Memory B cell (primary cell): ENCODE measurements at places on chromosomes 2 and 18.

DNA sequence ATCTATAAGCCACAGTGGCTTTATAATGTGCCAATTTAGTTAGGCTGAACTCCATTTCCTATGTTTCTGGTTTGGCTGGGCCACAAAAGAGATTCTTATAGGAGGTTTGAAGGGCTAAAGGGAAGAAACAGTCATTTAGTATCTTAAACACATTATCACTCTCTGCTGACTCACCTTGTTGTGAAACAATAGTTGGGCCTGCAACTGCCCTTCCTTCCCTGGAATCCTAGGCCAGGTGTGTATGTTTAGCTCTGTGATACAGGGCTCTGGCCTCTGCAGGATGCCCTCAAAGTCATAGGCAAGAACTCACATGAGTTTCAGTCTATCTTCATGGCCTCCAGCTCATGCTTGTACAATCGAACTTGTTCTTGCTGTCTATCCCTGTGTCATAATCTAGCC, 400.0 kb upstream of the CELF4 start:
- H3K27me3 ChIP-seq: no peaks in the 10 kb centered on the region
- no peaks in the 10 kb centered on the region for H3K36me3 ChIP-seq
- no peak for DNase-seq
- no peaks in the 10 kb centered on the region for H3K4me1 ChIP-seq
- H3K4me3 ChIP-seq: no peak overlapping the region

- peaks cover 24% of the 10 kb centered on the region for H3K4me1 ChIP-seq
- peak overlapping the region; percentile 98 for H3K27ac ChIP-seq
- H3K36me3 ChIP-seq: peaks cover 8% of the 10 kb centered on the region
- H3K27me3 ChIP-seq: no peaks in the 10 kb centered on the region
Measured at GRCh38 chr2:190882411-190882766, 1.8 kb downstream of the GLS start.

- no peak overlapping the region for H3K27ac ChIP-seq
- DNase-seq: no peak
- H3K27me3 ChIP-seq: no peaks in the 10 kb centered on the region
Measured at GRCh38 chr2:237996021-237996593, 29.3 kb downstream of the UBE2F start.

GRCh38 chr2:72147303-72147971, at the start of gene CYP26B1:
Gene CYP26B1 (minus strand): TSS chr2:72147862. CDS start chr2:72147834, 28 bp downstream.
- no peak for DNase-seq
- H3K27ac ChIP-seq: peak within 1 kb of the TSS; percentile 39
- peaks cover 35% of the 10 kb centered on the region for H3K27me3 ChIP-seq
- H3K36me3 ChIP-seq: peaks cover 7% of the 10 kb centered on the region
- peak within 1 kb of the TSS; percentile 85 for H3K4me3 ChIP-seq

GRCh38 chr2:175227393-175227792, 45.9 kb upstream of the ATP5MC3 start:
- no peak for DNase-seq
- H3K27ac ChIP-seq: no peak overlapping the region
- no peaks in the 10 kb centered on the region for H3K36me3 ChIP-seq
- peaks cover 8% of the 10 kb centered on the region for H3K27me3 ChIP-seq
- H3K4me3 ChIP-seq: no peak overlapping the region

- H3K4me3 ChIP-seq: no peak overlapping the region
- peaks cover 13% of the 10 kb centered on the region for H3K36me3 ChIP-seq
- H3K4me1 ChIP-seq: peaks cover under 1% of the 10 kb centered on the region
- no peaks in the 10 kb centered on the region for H3K27me3 ChIP-seq
- DNase-seq: no peak
Measured at GRCh38 chr2:62287899-62288880, 92.3 kb downstream of the B3GNT2 start.

DNA sequence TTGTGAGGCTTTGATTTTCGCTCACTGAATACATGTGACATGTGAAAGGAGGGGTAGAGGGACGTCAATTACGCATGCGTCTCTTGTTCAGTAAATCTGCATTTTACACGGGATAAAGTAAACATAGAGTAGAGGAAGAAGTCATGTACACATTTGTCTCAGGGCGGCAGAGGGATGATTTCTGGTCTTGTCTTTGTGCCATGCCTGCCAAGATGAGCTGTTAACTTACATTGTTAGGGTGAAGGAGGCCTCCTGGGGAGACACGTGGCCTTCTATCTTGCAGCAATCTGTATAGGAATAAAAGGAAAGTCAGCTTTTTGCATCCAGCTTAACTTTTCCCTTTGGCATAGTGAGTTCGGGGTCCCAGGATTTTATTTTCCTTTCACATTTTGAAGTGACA, 106.3 kb downstream of the LDLRAD4 start:
- no peaks in the 10 kb centered on the region for H3K36me3 ChIP-seq
- peaks cover 6% of the 10 kb centered on the region for H3K4me1 ChIP-seq
- H3K27ac ChIP-seq: no peak overlapping the region
- DNase-seq: no peak

DNA sequence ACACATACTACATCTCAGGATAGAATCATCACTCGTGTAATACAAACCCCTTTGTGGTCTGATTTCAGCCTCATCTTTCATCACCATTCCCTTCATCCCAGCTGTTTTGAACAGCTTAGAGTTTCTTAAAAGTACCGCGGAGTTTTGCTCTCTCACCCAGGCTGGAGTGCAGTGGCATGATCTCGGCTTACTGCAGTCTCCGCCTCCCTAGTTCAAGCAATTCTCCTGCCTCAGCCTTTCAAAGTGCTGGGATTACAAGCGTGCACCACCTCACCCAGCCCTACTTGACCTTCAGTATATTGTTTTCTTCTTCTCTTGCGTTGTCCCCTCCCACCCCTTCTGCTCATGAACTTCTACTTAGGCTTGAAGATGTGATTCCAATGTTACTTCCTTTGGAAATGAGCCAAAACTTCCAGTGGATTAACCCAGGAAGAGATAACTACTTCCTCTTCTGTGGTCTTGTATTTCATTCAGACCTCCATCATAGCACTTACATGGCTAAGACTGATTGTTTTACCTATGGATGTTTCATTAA, 15.8 kb downstream of the ERLEC1 start:
- H3K36me3 ChIP-seq: peaks cover 22% of the 10 kb centered on the region
- no peak overlapping the region for H3K27ac ChIP-seq
- H3K27me3 ChIP-seq: no peaks in the 10 kb centered on the region
- no peak for DNase-seq
- no peak overlapping the region for H3K4me3 ChIP-seq

- H3K36me3 ChIP-seq: no peaks in the 10 kb centered on the region
- no peaks in the 10 kb centered on the region for H3K27me3 ChIP-seq
- no peak for DNase-seq
- no peak overlapping the region for H3K27ac ChIP-seq
- H3K4me3 ChIP-seq: no peak overlapping the region
- H3K4me1 ChIP-seq: no peaks in the 10 kb centered on the region
Measured at GRCh38 chr2:195164930-195165329, 492.1 kb upstream of the SLC39A10 start.

- DNase-seq: no peak
- no peaks in the 10 kb centered on the region for H3K4me1 ChIP-seq
- no peaks in the 10 kb centered on the region for H3K27me3 ChIP-seq
- H3K27ac ChIP-seq: no peak overlapping the region
- H3K36me3 ChIP-seq: no peaks in the 10 kb centered on the region
Measured at GRCh38 chr2:187117483-187117882, 268.5 kb upstream of the ZSWIM2 start.

GRCh38 chr18:57029761-57030160, 117.1 kb upstream of the BOD1L2 start:
- no peaks in the 10 kb centered on the region for H3K27me3 ChIP-seq
- no peak for DNase-seq
- no peak overlapping the region for H3K27ac ChIP-seq
- no peak overlapping the region for H3K4me3 ChIP-seq

DNA sequence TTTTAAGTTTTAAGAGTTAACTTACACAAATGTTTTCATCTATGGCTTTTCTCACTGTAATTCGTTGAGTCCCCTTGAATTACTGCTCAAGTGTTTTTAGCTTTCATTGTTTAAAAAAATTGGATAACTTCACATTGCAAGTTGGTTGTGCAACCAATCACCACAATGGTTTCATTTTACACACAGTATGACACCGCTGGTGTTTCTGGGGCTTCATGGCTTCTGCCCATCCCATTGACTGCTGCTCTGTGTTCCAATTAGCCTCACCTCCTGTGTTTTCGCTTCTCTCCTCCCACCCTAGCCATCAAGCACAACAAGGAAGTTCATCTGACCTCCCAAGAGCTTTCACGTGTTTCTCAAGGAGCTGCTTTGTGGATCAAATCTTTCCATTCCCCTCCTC, 199.1 kb upstream of the CHAC2 start:
- no peaks in the 10 kb centered on the region for H3K27me3 ChIP-seq
- DNase-seq: no peak
- no peak overlapping the region for H3K4me3 ChIP-seq
- H3K27ac ChIP-seq: no peak overlapping the region

DNA sequence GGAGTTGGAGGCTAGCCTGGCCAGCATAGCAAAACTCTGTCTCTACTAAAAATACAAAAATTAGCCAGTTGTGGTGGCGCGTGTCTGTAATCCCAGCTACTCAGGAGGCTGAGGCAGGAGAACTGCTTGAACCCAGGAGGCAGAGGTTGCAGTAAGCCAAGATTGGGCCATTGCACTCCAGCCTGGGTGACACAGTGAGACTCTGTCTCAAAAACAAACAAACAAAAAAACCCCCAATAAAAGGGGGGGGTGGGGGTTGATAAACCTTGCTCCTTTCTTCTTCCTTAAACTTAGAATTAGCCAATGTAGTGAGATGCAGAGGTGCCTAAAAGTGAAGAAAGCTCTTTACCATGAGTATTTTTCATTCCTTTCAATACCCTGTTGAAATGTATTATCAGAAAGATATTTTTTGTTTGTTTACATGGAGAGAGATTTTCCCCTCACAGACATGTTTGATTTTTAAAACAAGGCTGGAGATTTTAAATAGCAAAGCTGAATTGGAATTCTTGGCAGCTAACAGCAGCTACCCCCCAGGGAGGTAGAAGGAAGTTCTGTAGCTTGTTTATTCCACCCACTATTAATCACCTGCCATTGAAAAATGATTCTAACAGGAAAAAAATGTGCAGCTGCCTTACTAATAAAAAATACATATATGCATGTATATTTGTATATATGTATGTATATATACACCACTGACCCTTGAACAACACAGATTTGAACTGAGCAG, 48.6 kb downstream of the GYPC start:
- no peak overlapping the region for H3K27ac ChIP-seq
- H3K36me3 ChIP-seq: no peaks in the 10 kb centered on the region
- peaks cover 5% of the 10 kb centered on the region for H3K4me1 ChIP-seq
- peaks cover 4% of the 10 kb centered on the region for H3K27me3 ChIP-seq

- no peaks in the 10 kb centered on the region for H3K36me3 ChIP-seq
- H3K27me3 ChIP-seq: peaks cover 11% of the 10 kb centered on the region
- no peak overlapping the region for H3K27ac ChIP-seq
- H3K4me3 ChIP-seq: no peak overlapping the region
- no peak for DNase-seq
Measured at GRCh38 chr2:176959614-176960013, 253.0 kb upstream of the HNRNPA3 start.

GRCh38 chr2:217074576-217075255, 214.9 kb upstream of the TNP1 start:
- DNase-seq: no peak
- no peaks in the 10 kb centered on the region for H3K4me1 ChIP-seq
- no peak overlapping the region for H3K27ac ChIP-seq
